ENCODE measurements at places on chromosomes 7 and 10.

GRCh38 chr7:80838643-80839042 is 80.2 kb downstream of the SEMA3C start:
- no peak for DNase-seq

DNA sequence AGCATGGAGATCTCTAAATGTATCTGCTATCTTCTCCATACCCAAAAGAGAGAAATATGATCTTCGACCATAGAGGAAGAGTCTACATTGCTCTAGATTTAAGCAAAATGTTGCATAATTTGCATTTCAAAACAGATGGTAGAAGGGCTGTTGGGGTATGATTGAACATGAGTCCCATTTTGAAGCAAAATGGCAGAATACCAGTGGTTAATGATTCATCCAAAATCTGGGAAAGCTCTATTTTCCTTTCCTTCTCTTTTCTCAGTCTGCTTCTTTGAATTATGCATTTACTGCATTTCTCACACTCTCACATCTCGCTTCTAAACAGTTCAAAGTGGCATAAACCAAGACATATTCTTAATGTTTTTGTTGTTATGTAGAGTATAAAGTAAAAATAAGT is 178.5 kb downstream of the MACC1 start:
- DNase-seq = no peak

- no peak for DNase-seq
Observed at GRCh38 chr10:10528563-10528910, 489.1 kb upstream of the CELF2 start.

DNA sequence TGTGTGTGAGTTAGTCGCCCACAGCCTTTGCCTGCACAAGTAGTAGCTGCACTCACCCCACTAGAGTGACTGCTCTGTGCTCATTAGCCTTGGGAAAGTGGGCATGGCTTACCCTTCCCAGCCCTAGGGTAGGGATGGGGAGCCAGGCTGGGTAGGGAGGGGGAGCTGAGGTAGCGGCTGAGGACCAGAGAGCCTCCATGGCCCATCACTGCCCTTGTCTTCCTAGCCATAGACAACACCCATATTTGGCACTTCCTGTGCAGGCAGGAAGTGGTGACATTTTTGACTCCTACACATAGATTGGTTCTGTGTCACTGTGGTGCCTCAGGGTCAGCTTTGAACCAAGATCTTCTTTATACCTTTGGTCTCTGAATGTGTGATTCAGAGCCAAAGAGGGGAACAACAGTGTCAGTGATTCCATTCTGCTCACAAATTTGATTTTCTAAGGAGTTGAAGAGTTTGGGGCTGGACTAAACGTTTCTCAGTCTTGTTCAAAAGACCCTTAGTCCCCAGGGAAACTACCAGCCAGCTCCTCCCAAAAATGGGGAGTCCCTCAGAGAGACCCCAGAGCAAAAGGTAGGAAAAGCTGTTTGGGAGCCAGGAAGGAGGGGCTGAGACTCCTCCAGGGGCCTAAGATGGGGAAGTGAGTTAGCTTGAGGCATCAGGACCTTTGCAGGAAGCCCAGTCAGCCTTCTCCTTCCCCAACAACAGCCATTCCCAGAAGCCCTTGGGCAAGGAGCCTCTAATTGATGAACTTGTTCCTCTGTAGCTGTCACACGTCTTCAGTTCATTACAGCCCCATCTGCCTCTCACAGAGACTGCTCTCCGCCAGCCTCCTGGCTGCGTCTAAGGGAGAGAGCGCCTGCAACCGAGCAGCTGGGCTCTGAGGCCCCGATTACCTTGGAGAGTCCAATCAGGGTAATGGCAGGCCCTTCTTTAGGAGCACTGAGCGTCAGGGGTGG is 135.0 kb downstream of the CDH23 start:
- DNase-seq = no peak

DNA sequence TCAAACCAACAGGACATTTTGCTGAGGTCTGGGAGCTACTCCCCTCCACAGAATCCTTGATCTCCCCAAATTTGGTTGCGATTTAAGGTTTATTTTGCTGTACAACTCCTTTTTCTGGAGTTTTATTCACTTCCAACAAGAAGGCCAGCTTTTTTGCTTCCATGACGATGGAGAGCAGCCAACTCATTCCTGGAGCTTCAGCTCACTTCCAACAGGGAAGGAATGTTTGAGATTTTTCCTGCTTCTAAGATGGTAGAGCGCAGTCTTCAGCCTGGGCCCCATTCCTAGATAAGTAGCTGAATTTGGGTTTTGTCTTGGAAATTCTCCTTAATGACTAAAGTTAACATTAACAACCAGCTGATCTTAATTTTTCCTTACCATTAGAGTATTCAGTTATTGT is 30.9 kb upstream of the CREB3L2 start:
- DNase-seq = no peak

- DNase-seq = no peak
Observed at GRCh38 chr10:76034353-76035205, 603.2 kb downstream of the LRMDA start.

DNA sequence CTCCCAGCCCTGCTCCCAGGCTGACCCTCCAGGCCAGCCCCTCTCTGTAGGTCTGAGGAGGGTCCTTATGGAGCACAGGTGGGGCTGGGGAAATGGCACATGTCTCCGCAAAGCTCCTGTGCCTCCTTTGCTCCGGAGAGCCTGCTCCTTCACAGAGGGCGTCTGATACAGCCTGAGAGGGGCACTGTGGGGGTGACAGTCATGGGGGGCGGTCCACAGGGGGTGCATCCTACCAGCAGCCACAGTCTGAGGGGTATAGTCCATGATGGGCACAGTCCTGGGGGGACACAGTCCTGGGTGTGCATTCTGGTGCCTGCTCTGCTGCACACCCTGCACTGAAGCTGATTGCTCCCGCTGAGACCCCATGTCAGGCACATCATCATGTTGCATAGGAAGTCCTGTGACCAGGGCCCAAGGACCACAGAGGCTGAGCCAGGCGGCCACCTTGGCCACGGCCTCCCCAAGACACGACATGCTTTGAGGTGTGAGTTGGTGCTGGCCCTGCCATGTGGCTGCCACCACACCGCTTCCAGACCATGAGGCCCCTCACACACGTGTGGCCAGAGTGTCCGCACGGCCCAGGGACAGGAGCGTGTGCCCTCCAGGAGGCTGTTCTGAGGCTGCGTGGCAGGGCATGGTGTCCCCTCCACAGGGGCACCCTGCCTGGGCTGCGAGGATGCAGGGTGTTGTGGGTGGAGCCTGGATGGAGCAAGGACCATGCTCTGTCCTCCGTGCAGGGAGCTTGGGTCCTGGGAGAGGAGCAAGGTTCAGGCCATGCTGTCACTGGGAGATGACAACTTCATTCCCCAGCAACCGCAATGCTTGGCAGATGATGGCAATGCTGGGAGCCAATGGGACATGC is 59.2 kb downstream of the PWWP2B start:
- no peak for DNase-seq

DNA sequence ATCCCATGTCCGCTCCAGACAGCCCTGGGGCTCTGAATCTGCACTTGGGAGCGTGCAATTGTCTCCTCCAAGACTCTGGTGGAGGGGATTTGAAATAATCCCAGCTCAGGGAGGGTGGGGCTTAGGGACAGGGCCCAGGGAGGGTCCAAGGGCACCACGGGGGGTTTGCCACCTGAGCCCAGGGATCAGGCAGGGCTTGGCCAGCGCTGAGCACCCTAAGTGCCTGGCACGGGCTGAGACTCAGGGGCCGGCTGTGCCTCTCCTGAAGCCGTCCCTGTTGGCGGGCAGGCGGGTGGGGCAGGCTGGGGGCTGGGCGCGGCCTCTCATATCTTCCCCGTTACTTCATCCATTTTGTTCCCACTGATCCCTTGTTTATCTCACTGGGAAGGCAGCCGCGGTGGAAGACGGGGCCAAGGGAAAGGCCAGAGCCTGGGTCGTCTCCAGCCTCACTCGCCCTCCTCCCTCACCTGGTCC is 41.8 kb upstream of the ELN start:
- no peak for DNase-seq

DNA sequence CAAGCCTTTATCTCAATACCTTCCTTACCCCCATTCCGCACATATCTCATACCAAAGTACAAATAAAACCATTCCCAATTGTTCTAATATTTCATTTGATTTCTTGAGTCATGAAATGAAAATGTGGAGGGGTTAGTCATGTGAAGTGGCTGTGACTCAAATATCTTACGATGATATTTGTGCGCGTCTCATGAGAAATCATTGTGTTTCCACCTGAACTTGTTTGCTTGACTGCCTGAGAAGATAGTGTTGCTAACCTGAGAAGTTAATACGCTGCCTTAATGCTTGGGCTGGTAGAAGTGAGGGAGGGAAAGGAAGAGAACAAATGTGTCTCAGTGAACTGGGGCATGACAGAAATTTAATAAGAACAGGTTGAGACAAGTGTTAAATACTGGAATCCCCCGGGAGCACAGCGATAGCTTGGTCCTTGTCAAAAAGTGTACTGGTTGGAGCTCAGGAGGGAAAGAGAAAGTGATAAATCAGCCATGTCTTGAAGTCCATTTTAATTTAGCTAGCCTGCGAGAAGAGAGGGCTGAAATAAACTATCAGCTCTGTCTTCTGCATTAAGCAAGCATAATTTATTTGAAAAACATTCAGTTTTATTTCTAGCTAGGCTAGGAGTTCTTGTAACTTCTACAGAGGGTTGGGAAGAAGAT is 7.2 kb upstream of the EPHA1 start:
- no peak for DNase-seq

DNA sequence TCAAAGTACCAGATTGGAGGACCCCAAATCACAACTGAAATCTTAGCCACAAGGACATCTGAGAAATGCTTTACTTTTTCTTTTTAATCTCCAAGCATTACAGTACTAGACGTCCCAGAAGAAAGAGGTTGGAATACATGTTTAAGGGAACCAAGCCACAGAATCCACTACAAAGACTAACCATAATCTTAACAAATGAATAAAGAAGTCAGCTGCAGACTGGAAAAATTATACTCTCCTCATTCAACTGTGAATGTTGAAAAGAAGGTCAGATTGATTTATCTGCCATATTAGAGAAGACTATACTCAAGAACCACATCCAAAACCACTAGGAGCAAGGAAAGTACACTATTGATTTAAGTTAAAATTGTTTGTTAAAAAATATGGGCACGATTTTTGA is 102.1 kb upstream of the ABCB5 start:
- DNase-seq = no peak

DNA sequence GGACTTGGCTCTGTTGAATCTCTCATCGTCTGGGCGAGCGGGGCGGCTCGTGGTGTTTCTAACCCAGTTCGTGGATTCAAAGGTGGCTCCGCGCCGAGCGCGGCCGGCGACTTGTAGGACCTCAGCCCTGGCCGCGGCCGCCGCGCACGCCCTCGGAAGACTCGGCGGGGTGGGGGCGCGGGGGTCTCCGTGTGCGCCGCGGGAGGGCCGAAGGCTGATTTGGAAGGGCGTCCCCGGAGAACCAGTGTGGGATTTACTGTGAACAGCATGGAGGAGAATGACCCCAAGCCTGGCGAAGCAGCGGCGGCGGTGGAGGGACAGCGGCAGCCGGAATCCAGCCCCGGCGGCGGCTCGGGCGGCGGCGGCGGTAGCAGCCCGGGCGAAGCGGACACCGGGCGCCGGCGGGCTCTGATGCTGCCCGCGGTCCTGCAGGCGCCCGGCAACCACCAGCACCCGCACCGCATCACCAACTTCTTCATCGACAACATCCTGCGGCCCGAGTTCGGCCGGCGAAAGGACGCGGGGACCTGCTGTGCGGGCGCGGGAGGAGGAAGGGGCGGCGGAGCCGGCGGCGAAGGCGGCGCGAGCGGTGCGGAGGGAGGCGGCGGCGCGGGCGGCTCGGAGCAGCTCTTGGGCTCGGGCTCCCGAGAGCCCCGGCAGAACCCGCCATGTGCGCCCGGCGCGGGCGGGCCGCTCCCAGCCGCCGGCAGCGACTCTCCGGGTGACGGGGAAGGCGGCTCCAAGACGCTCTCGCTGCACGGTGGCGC is at the start of gene EN2:
Gene EN2 (plus strand): TSS at position 19 of the 767 bp plus-strand sequence. CDS start 249 bp downstream, at position 268.
- no peak for DNase-seq

DNA sequence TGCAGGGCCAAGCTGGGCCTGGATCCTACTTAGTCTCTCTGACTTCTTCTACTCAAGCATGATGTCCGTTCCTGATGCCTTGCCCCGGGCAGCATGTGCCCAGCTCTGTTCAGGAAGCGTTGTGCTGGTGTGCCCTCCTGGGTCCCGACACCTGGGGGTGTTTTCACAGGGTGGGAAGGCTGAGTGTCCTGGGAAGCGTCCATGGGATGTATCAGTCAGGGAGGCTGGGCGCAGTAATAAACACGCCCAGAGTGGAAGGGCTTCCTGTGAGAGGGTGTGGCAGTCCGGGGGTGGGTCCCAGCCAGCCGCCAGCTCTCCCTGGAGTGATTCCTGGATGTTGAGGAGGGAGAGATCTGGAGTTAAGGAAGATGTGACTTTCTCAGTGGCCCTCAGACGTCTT is 29.0 kb downstream of the FOXK1 start:
- no peak for DNase-seq

DNA sequence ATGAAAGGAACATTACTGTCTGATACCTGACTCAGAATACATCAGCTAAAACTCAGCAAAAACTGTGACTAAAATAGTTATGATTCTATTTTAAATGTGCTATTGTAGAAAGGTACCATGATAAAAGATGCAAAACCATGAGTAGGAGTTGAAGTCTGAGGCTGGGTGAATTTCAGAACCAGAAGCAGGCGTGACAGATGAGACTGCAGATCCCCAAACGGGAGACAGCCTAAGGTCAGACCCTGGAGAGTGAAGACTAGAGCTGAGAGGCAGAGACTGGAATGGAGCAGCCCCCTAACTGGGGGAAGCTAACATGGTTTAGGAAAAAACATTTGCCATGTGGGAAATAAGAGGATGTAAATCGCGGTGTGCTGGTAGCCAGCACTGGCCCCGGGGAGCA is 275.8 kb downstream of the POM121L12 start:
- DNase-seq = no peak

DNA sequence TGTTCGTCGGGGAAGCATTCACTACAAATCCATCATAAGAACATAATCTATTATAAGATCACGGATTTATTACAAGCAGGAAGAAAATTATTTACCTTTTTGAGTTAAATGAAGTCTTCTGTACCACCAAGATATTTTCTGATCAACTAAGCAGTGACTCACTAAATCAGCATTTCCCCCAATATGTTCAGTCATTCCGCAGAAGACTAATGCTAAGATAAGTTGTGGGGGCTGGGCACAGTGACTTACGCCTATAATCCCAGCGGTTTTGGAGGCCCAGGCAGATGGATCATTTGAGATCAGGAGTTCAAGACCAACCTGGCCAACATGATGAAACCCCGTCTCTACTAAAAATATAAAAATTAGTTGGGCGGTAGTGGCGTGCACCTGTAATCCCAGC is 144.2 kb upstream of the EGR2 start:
- DNase-seq = no peak

GRCh38 chr10:87767253-87767652 is 50.8 kb downstream of the ATAD1 start:
- no peak for DNase-seq

GRCh38 chr10:104267721-104268404 is 1.1 kb upstream of the GSTO2 start:
- DNase-seq = no peak

- no peak for DNase-seq
Observed at GRCh38 chr7:43430411-43430810, 152.5 kb upstream of the STK17A start.

- no peak for DNase-seq
Observed at GRCh38 chr10:62133618-62134017, 135.0 kb downstream of the RTKN2 start.

GRCh38 chr10:126904818-126905701 is at the start of gene DOCK1:
TSS of gene DOCK1 (plus strand) at chr10:126905428. CDS start at chr10:126905518, 90 bp downstream.
- DNase-seq = no peak

GRCh38 chr10:104328896-104329710 is 9.2 kb downstream of the ITPRIP start:
- peak; percentile 73 for DNase-seq

Measured in effector CD4-positive, alpha-beta T cell (primary cell).